ENCODE measurements at places on chromosomes 1 and 21.

DNA sequence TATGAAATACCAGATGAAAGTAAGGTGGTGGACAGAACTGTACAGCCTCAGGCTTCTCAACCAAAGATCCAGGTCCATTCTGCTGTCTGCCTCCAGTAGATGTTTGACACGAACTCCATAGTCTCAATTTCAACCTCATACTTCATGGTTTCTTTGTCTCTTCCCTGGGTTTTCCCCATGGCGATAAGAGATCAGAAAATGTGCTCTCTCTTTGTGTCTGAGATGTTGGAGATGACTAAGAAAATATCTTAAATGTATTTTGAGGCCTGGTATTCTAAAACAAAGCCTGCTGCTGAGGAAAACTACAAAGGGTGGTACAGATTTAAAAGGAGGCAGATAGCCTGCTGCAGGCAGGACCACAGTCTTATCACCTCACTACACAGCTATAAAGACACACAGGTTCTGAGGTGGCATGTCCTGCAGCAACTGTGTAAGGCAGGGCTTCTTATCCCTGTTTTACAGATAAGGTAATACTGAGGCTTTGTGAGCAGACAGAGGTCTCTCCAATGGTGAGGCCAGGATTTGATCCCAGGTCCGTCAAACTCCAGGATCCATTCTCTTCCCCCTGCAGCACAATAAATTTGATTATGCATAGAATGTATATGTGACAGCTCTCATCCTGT, 40.0 kb upstream of the CACNA1E start:
- DNase-seq: no peak

GRCh38 chr1:190633488-190633887, 155.8 kb upstream of the BRINP3 start:
- no peak for DNase-seq

- no peak for DNase-seq
Measured at GRCh38 chr1:54152696-54153095, at the start of gene CDCP2. Gene CDCP2, minus strand, starts transcription at chr1:54153000. Its CDS starts 78 bp downstream, at chr1:54152922.

DNA sequence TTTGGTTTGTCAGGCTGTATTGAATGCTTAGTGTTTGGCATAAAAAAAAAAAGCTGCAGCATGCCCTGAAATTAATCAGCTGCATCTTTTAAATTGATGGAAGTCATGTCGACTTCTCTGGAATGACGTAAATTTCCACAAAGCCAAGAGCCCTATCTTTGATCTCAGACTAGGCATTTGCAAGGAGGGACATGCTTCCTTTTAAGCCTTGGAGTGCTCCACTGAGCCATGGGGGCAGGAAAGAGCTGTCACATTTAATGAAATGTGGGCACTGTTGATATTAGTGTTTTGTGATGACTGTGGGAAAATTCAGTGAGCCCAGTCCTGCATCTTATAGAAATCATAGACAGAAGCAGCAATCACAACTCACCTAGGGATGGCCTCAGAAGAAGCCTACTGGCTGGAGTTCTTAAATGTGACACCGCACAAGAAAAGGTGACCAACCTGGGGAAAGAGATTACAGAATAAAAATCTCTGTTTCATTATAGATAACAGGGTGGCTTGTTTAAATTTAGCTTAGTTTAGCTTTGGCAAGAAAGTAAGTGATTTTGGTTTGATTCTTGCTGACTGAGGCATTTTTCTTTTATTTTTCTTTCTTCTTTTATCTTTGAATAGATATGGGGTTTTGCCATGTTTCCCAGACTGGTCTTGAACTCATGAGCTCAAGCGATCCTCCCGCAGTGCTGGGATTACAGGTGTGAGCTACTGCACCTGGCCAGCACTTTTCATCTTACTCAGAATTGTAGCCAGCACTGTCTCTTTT, 188.2 kb downstream of the HHAT start:
- no peak for DNase-seq

- DNase-seq: no peak
Measured at GRCh38 chr1:43488165-43488564, 34.4 kb upstream of the HYI start.

All from GOT3 (cell line).